Nucleus accumbens (tissue), 56 donors: ENCODE measurements at places on chromosomes 5 and 9.

DNA sequence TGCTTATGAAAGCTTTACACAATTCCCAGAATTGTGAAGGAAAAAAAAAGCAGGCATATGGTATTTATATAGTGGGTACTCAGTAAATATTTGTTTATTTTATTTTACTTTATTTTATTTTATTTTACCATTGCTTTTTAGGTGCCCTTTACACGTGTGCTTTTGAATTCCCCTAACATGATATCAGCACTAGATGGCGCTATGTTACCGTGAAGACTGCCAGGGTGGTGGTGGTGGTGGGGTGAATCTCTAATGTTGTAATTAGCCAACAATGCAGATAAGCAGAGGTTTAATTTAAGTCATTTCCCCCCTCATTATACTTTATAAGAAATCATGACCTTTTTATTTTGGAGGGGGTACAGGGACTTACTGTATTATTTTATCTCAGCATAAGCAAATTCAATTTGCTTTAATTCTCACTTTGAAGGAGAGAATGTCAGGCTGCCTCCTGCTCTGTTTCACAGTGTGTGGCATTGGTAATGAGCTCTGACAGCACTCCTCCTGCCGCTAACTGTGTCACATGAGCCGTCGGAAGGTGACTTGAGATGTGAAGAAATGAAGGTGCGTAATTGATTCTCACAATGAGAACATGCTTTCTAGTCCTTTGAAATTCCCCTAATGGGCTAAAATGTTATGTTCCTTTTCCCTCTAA is 165.6 kb downstream of the YTHDC2 start:
- DNase-seq, result peak; percentile 7

- no peak for DNase-seq
Observed at GRCh38 chr9:14868418-14868771, 41.8 kb downstream of the FREM1 start.

- DNase-seq, result no peak
Observed at GRCh38 chr5:34957857-34958690, 28.7 kb downstream of the DNAJC21 start.

- no peak for DNase-seq
Observed at GRCh38 chr5:125695996-125696655, 727.1 kb upstream of the GRAMD2B start.

DNA sequence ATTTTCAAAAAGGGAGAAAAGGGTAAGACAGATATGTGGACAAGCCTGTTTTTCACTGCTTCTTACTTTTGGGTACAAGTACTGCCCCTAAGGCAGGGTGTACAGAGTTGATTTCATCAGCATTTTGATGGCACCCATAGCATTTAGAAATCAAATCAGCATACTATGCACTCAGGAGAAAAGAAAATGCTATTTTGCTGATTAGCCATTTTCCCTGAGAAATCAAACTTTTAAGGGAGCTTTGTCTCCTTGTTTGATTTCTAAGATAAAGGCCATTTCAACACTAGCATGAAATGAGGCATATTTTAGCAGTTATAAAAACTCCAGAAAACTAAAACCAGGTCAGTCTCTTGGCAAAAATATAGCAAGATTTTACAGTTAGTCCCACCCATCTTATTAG is 2269.4 kb upstream of the WWC1 start:
- no peak for DNase-seq

GRCh38 chr5:77255617-77256016 is 45.1 kb downstream of the PDE8B start:
- no peak for DNase-seq

- DNase-seq, result no peak
Observed at GRCh38 chr5:127699416-127699815, 3.8 kb upstream of the CCDC192 start.
